ENCODE measurements at places on chromosomes 2 and 18.

DNA sequence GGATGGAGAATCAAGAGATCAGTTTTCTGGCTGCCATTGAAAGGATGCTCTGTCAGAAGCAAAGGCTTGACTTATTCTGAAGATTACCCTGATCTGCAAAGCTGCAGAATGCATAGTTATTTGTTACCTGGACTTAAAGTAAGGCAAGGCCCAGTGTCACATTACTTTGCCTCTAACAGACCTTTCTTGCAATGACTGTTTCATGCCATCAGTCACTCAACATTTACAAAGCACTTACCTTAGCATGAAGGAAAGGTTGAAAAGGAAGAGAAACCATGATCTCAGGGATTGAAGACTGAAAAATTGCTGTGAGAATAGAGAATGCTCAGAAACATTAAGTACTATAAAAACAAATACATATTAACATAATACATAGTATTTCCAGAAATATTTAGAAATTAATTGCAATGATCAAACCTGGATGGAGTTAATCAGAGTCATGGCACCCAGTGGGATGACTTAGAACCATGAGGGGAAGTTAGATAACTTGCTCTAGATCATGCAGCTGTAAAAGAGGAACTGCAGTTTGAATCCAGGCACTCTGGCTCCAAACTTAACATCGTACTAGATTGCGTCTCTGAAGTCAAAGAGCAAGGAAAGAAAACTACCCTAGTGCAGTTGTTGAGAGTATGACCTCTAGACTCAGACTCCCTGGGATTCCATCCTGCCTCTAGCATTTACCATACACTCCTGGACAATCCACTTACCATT, 26.5 kb upstream of the FAM117B start:
- no peak for DNase-seq

DNA sequence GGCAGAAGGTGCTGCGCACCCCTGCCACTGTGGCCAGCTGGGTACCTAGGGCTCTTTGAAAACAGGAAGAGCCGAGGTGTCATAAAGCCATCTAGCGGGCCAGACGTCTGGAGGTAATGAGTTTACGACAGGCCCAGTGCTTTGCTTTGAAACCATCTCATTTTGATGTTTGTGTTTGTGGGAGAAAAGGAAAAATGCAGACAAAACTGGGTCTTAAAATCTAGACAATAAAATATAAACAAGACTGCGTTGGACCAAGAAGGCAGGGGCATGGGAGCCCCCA, 3.2 kb downstream of the HOXD9 start:
- no peak for DNase-seq

- peak; percentile 65 for DNase-seq
Observed at GRCh38 chr2:205763708-205764211, 81.5 kb downstream of the NRP2 start.

DNA sequence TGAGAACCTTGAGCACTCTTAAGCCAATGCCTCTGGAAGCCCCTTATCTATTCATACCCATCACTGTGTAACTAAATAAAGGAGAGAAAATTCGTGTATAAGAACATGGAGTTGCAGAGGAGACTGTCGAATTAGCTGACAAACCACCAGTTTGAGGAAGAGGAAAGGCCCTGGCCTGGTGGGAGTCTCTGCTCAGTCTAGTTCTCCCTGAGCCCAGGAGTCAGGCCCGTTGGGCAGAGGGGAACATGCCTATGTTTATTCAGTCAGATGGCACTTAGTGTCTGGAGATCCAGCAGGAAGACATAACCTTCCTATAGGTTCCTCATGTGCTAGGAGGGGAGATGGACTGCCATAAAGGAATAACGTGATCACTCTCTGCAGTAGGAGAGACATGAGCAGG, 60.3 kb downstream of the MGAT5 start:
- DNase-seq: no peak

- no peak for DNase-seq
Observed at GRCh38 chr18:73881396-73881917, 266.2 kb downstream of the FBXO15 start.

- no peak for DNase-seq
Observed at GRCh38 chr2:42725657-42726056, 38.3 kb downstream of the OXER1 start.

GRCh38 chr2:55705027-55705653, 11.5 kb upstream of the PNPT1 start:
- DNase-seq: no peak

DNA sequence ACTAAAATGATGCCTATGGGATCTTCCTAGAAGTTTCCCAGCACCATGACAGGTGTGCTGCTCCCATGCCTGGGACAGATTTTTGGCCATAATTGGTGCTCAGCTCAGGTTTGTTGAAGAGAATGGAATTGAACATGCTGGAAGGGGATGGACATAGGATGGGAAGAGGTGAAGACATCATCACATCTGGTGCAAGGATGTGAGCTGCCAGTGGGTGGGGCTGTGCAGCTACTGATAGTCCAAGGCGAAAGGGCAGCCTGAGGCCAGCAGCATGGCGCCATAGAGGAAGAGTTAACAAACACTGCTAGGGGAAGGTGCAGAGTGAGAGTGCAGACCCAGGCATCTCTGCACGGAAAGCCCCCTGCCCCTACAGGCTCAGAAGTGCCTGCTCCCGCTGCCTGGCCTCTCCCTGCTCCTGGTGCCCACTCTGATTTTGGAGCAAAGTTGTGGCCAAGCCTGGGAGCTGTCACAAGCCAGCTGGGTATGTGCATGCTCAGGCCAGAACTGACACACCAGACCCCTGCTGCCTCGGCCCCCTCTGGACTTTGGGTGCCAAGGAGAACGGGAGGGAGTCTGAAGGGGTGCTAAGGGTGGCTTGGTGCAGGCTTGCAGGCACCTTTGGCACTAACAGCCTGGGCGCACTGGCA, 178.6 kb downstream of the ZBTB7C start:
- no peak for DNase-seq

GRCh38 chr2:138823666-138824065, 43.5 kb upstream of the NXPH2 start:
- DNase-seq: no peak

GRCh38 chr2:204021290-204022081, 84.9 kb downstream of the ICOS start:
- no peak for DNase-seq

GRCh38 chr2:159615367-159616285, 722 bp downstream of the BAZ2B start:
- no peak for DNase-seq

DNA sequence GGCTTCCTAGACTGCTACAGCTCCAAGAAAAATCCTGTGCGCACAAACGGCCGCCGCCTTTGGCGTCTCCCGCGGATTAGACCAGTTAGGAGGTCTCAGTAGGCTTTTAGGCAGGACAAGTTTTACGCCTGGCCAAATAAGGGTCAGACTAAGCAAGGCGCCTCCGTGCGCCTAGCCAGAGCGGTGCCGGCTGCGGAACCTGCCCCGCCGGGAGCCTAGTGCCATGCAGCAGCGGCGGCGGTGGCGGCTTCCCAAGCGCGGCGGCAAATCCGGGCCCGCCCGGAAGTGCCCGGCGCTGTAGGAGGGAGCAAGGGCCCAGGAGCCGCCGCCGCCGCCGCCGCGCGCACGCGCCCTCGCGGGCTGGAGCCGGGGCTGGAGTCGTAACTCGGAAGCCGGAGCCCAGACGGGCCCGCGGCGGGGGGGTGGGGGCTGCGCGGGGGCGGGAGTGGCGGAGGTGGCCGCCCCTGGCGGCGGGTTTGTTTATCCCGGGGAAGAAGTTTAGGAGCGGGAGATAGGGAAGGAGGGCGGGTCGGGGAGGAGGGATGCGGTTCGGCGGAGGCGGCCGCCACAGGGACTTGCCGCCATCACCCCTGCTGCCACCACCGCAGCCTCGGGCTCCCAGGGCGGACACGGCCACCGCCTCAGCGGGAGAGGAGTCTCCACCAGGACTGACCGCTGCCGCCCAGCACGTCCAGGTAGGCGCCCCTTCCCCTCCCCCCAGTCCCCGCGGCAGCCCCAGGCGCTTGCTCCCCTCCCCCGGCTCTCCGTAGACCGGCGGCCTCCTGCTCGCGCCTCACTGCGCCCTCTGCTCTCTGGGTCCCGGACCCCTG, at the start of gene SPOPL:
Gene SPOPL, plus strand, starts transcription at position 346 of the 830 bp plus-strand sequence. CDS start 48,447 bp downstream, outside the sequence.
- DNase-seq: no peak

GRCh38 chr2:127092306-127092705, 14.6 kb downstream of the BIN1 start:
- no peak for DNase-seq

DNA sequence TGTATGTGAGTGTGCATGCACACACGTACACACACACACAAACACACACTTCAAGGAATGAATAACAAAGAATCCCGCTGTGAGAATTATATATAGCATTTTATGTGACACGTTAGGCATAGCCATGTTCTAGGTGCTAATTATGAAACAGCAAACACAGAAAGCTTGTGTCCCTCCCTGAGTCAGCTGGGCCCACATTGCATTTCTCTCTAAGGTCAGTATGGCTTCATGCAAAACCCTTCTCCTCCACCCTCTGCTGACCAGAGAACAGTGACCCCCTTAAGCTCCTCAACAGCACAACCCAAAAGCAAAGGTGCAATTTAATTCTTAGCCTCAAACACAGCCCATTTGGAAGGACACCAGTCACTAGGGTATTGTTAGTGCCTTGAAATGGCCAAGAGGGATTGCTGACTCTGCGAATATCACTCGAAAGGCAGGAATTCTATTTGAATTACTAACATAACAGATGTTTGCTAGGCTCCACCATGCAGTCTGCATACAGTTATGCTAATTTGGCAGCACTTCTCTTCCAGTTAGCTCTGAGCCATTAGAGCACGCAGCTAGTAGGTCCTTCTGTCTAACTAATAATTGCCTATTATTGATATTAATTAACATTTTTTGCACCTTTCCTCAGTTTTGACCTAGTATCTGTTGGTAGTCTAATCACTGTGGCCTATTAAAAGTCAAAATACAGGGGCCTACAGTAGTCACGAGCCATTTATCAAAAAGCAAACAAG, 149.0 kb downstream of the LNPK start:
- DNase-seq: no peak

GRCh38 chr2:157771234-157771633, 104.9 kb downstream of the ACVR1 start:
- DNase-seq: no peak

GRCh38 chr2:201852462-201852861, 46.1 kb downstream of the CDK15 start:
- DNase-seq: no peak

DNA sequence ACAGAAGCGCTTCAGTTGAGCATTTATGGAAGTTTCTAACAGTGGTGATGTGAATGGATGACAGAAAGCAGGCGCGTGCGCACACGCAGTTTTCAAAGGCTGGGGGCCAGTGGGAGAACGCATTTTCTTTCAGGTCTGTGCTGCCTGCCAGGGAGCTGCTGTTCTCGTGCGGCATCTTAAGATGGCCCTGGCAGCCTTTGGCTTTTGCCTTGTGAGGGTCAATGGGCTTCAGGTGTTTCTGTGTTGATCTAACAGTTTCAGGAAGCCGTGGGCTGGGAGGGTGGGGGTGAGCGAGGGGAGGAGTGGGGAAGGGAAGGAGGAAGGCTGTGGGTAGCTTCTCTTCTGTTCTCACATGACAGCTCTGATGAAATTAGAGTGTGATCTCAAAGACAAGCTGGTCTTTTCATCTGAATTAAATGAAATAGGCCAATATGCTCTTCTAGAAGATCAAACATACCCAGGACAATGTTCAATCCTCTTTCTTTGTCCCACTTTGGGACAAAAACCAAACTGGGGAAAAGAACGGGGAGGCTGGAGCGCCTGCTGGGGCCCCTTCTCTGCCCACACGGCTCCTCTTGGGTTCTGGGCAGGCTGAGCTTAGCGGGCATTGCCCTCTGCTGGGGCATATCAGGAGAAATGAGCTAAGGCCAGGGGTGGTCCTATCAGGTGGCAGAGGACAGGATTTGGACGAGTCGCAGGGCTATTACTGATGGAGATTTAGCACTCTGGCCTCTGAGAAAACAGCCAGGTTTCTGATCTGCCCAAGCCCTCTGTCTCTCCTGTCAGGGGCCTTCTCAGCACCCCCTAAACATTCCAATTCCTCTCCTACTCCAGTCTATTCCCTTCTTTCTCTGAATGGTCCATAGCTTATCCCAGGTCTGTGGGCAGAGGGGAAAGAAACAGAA, 126.2 kb upstream of the LGALSL start:
- no peak for DNase-seq

DNA sequence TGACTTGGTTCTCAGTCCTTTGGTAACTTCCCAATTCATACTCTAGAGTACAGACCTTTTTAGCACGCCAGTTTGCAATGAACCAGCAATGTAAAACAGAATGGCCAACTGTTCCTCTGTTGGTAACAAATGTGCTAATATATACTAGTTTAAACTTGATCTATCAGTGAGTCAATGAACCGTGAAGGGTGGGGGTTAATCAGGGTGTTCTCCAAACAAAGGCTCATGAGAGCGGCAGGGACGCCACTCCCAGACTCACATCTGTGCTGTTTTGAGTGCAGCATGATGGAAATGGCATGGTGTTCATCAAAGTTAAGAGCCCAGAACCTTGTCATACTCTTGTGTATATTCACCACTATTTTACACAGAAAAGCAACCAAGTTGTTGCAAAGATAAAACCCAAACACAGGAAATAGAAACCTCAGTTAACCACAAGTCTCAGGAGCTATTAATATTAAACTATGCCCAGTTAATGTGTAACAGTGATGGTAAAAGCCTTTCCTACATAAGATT, 70.3 kb downstream of the CERKL start:
- DNase-seq: no peak

DNA sequence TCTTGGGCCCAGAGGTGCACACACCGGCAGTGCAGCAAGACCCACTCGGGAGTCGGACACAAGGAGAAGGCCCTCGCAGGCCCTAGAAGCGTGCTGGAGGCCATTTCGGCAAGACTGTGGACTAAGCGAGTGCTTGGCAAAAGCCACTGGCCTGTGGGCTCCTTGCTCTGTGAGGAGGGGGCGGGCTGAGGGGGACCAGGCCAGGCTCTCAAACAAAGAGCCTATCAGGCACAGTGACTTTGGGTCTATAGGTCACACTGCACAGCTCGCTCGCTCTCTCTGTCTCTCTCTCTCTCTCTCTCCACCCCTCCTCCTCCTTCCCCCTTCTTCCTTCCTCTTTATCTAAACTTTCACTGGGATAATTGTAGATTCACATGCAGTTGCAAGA, 23.6 kb upstream of the ZCCHC2 start:
- no peak for DNase-seq

DNA sequence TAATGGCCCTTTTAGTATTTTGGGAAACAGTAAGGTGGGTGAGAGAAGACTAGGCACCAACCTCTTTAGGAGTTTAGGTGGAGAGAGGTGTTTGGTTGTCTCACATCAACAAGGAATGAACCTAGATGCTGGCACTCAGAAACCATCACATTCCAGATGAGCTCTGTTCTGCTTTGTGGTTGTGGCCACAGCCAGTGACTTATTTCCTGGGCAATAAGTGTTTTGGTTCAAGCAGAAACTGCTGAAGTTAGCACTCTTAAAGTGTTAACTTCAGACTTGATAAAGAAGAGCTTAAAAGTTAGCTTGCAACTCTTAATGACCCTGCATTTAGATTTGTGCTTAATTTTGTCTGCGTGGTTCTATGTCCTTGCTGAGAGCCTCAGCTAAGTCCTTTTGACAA, 929.2 kb downstream of the SLC4A3 start:
- peak; percentile 24 for DNase-seq
